ENCODE measurements at places on chromosomes 7 and 10.

DNA sequence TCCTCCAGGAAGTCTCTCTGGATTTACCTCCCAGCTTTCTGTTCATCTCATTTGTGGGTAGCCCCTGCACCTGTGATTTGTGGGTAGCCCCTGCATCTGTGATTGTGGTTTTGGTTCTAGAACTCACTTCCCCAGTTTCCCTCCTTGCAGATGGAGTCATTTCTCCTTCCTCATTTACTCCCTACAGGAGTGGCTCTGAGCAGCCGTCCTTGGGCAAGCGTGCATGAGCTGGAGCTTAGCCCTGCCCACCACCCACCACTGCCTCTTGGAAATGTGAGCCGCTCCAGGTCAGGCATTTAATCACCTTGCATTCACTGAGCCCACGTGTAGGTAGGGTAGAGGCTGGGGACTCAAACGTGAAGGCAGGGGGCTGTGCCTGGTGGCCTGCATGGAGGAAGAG is 8.2 kb downstream of the COL26A1 start:
- DNase-seq: no peak

DNA sequence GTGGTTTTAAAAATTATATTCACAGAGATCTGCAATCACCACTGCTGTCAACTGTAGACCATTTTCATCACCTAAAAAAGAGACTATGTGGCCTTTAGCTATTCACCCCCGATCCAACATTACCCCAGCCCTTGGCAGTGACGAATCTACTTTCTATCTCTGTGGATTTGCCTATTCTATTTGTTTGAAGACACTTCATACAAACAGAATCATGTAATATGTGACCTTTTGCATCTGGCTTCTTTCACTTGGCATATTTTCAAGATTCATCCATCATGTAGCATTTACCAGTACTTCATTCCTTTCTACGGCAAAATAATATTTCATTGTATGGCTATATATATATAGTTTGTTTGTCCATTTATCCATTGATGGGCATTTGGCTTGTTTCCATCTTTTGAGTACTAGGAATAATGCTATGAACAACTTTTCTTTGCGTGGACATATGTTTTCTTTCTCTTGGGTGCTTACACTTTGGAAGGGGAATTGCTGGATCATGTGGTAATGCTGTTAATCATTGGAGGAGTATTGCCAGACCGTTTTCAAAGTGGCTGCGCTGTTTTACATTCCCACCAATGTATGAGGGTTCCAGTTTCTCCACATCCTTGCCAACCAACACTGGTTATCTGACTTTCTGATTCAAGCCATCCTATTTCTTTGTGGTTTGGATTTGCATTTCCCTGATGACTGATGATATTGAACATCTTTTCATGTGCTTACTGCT is 22.3 kb downstream of the ADAMTS14 start:
- no peak for DNase-seq

DNA sequence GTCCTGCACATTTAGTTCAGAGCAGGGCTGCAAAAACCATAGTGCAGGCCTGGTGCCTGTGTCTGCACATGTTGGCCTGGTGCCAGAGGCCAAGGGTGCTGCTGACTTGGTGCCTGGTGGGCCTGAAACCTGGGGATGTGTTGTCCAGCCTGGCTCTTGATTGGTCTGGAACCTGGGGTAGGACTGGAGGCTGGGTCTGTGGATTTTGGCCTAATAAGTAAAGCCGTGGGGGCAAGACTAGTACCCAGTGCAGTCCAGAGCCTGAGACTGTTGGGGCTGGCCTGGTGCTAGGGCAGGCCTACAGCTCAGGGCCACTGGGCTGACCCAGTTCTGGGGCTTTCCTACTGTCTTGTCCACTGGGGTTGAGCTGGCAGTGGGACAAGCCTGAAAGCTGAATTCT is 817.9 kb downstream of the DNAJB9 start:
- no peak for DNase-seq

DNA sequence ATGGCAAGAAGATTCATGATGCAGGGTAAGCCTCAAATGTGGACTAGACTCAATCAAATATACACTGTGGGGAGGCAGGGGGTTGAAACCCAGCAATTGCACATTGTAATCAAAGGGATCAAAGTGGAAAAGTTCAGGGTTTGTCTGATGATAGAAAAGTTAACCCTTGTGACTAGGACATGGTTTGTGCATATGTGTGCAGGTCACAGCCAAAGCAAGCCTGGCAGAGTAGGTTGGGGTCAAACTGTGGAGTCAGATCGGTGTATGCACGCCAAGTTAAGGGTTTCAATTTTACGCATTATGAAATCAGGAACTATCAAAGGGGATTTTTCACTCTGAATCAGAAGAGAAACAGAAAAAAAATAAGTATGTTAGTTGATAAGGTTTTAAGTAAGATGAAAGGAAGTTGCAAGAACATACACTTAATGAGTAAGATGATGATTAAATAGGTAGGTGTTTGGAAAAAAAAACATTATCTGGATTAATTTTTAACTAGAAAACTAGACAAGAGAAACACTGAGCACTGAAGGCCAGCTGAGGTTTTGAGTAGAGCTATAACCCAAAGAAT is 188.3 kb downstream of the DGKB start:
- DNase-seq: no peak

DNA sequence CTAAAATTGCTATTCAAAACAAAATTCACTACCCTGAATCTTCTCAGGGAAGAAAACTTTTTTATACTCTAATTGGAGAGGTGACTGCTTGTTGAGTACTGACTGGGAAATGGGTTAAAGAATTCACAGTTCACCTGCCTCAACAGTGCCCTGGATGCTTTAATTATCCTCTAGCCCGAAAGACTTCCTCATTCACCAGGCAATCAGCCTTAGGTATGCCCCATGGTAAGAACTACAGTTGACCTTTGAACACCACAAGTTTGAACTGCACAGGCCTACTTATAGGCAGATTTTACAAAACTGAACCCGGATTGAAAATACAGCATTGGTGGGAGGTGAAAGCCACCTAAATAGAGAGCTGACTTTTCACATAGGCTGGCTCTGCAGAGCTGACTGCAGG is 175.3 kb downstream of the ELAPOR2 start:
- no peak for DNase-seq

DNA sequence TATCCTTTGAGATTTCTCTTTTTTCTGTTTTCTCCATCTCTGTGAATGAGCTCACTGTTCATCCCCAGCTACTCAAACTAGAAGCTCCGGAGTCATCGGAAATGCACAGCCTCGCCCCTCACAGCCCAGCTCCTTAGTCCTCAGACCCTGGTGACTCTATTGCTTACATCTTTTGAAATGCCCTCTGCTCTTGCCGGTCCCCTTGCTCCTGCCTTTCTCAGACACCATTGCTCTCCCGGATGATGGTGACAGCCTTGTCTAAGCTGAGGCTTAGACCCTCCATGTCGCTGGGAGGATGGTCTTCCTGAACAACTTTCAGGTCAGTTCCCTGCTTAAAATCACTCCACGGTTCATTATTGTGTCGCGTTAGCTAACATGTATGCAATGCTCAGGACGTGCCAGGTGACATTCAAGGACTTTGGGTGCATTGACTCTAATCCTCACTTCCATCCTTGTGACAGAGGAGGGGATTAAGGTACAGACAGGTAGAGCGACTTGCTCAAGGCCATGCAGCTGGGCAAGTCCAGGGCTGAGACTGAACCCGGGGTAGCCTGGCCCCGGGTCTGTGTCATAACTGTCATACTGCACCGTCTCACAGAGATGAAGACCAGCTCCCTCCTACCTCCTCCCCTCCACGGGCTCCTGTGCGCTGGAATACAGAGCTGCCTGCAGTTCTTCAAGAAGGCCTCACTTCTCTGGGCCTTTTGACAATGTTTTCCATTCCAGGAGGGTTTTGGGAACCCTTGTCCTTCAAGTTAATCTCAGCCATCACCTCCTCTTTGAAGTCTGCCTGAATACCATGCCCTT is 4.3 kb upstream of the UCMA start:
- no peak for DNase-seq

DNA sequence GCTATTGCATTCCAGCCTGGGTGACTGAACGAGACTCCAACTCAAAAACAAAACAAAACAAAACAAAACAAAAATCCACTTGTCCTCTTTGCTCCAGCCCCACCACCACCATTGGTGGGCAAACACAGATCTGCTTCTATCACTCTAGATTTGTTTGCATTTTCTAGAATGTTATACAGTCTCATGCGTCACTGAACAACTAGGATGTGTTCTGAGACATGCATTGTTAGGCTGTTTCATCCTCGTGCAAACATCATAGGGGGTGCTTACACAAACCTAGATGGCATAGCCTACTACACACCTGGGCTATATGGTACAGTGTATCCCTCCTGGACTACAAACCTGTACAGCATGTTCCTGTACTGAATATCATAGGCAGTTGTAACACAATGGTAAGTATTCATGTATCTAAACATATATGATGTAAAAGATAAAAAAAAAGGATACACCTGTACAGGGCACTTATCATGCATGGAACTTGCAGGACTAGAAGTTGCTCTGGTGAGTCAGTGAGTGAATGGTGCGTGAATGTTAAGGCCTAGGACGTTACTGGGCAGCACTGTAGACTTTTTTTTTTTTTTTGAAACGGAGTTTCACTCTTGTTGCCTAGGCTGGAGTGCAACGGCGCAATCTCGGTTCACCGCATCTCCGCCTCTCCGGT is 45.3 kb downstream of the BTBD16 start:
- DNase-seq: no peak

GRCh38 chr10:32263300-32263699 is 83.7 kb downstream of the EPC1 start:
- DNase-seq: no peak

DNA sequence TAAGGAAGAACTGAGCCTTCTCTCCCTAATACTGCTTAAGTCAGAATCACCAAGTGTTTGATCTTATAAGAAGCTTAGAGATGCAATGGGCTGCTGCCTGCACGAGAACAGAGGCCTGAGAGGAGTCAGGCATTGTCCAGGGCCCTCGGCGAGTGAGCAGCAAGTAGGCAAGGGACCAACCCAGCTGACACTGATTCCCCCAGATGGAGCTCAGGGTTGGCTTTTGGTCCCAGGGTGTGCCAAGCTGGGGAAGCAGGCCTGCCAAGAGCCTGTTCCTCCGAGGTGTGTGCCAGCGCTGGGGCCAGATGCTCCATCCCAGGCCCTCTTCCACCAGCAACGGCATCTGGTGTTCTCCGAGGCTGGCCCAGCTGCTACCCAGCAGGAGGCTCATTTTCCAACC is 222.0 kb upstream of the ZMIZ1 start:
- DNase-seq: no peak

DNA sequence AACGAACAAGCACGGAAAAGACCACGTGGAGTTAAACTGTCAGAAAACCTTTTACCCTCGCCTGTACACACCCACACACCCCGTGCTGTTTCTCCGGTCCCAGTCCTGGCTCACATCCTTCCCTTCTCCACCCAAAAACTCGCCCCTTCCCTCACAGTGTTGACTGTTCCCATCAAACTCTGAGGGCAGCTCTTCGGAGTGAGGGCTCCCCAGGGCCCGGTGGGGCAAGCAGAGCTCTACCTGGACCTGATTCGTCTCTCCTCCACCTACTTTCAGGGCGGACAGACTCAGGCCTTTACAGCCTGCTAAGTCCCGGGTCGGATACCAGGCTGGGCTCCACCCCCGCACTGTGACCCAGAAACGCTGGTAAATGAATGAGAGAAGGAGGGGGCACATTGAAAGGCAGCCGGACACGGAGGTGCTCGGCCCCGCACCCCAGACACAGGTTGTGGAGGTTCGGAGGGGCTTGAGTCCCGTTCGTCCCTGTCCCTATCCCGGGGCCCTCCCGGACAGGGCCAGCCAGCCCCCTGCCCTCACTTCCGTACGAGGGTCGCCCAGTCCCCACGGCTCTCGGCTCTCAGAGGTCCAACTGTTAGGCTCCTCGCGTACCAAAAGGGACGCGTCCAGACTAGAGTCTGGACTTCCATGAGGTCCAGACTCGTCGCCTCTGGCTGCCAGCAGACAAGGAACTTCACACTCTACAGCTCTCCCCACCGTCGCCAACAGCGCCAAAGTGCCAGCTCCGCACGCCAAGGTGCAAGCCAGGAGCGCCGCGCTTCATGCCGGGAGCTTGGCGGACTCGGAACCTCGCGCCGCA is 31.7 kb upstream of the ASL start:
- no peak for DNase-seq

GRCh38 chr10:35217455-35217854 is 90.8 kb downstream of the CREM start:
- no peak for DNase-seq

GRCh38 chr7:68247571-68247970 is 1250.9 kb downstream of the TYW1 start:
- DNase-seq: no peak

DNA sequence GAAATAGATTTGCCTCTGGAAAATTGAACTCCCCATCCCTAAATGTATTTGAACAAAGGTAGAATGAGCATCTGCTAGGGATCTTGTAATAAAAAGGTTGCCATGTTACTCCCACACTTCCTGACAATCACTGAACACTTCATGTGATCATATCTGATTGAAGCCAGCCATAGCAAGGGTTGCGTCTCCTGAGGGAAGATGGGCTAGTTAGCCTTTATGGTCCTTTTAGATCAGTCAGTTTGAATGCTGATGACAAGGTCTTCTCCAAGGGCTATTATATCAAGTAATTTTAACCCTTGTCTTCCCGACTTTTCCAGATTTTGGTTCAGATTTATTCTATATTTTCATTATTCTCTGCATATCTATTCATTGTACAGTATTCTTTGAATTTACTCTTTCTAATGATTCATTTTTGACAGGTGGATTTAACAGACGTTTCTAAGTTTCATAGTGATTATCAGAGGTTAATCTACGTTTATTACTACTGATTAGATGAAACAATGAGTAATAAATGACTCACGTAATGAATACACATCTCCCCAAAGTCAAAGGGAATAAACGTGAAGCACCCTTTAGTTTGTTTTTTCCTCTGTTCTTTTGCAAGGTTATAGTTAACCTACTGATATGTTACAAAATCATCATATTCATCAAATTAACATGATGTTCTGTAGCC is 28.1 kb downstream of the CSGALNACT2 start:
- no peak for DNase-seq

- DNase-seq: no peak
These were observed 1.5 kb downstream of the FAM13C start for GRCh38 chr10:59360605-59361405.

DNA sequence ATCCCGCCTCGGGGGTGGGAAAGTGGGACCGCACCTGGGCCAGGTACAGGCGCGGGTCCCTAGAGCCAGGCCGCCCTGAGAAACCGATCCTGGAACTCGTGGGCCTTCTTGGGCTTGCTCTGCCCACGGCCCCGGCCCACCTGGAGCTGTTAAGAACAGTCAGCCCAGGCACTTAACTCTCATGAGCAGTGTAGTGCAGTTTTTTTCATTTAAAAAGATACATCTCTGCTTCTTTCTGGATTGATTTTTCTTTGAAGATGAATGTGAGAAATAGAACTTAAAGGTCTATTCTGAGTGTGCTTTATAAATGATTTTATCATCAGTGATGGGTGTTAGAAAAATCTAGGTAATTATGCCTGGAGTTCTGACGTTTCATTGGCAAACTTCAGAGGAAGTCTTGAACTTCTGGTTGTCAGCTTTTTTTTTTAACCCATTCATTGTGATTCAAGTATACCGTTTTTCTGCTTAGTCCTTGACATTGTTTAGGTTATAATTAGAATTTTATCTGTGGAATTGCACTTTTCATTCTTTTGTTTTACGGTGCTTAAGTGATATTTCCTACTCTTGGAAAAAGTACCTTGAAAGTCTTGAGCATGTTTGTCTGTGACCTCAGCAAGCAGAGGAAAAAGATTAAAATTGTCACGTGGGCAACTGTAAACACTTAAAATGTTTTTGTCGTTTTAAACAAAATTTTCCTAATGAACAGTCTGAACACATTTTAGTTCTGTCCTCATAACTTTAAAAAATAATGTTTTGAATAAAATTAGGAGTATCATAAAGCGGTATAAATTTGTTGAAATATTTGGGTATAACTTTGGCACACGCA is 906 bp downstream of the CDK1 start:
- DNase-seq: no peak

- DNase-seq: no peak
These were observed 195.0 kb upstream of the AGK start for GRCh38 chr7:141356161-141356560.
